Stimulated activated CD4-positive, alpha-beta T cell treated with anti-CD3 and anti-CD28 coated beads, Interleukin-15, amount 100 ng/mL, for 1 hour (primary cell): ENCODE measurements at places on chromosomes 12 and 14.

DNA sequence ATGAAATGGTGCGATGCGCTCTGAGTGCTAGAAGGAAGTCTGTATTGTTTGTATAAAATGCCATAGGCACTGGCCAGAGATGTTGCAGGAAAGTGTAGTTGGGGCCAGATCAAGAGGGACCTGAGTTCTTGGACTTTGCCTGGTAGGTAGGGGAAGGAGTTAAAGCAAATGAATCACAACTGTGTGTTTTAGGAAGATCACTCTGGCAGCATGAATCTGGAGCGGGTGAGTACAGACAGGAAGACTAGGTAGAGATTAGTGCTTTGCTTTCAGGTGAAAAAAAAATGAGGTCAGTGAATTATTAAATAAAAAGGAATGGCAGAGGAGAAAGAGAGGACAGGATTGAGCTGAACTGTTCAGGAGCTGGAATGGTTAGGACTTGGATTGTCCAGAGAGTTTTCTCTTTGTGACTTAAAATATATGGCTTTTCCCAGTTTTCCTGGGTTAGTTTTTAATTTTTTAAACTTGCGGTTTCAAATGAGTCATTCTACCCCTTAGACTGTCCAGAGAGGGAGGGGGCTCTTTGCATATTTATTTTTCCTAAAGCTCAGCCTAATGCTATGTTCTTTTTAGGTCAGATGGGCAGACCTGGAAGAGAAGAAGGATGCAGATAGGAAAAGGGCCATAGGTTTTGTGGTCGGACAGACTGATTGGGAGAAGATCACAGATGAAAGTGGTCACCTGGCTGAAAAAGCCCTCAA is 41.1 kb downstream of the PROX2 start:
- no peak for DNase-seq

- DNase-seq: no peak
These were observed 79.0 kb downstream of the SUDS3 start for GRCh38 chr12:118455327-118455726.

DNA sequence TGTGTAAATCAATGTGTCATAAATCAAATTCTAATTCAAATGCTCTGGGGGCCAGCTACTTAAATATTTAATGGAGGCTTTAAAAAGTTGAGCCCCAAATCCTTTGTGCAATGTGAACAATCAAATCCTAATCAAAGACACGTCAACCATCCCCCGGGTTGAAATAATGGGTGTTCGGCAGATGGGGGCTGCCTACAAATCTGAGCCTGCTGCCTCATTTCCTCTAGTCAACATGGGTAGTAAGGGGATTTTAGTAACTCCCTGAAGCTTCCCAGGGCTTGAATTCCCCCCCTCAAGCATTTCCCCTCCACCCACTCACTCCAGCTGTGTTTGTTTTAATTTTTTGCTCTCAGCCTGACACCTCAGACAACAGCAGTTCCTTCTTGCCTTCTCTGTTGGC is 37.8 kb downstream of the SRRM4 start:
- DNase-seq: no peak

GRCh38 chr14:27608377-27608776 is 1010.5 kb upstream of the NOVA1 start:
- no peak for DNase-seq

DNA sequence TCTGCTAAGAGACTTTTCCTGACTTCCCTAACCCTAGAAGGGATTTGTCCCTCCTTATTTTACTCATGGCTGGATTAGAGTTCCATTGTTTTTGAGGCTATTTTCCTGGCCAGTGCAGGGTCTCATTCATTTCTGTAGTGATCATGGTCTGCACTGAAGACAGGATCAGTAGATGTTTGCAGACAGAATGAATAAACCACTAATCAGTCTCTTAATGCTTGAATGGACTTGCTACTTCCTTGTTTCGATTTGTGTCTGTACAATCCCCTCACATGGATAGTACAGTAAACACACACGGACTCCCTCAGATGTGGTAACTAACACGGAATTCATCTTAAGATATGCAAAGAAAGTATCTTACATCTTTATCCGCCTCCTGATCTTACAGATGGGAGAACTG is 102.6 kb upstream of the PRB2 start:
- no peak for DNase-seq

GRCh38 chr14:103072595-103073366 is 11.2 kb upstream of the LBHD2 start:
- DNase-seq: no peak

GRCh38 chr14:71753126-71753830 is 179.0 kb upstream of the RGS6 start:
- peak; percentile 57 for DNase-seq

- no peak for DNase-seq
These were observed 82.6 kb downstream of the BBS10 start for GRCh38 chr12:76265424-76266180.

- no peak for DNase-seq
These were observed at the start of gene DDN for GRCh38 chr12:48999371-49000131. TSS of gene DDN (minus strand) at chr12:48999375. CDS start at chr12:48999287, 88 bp downstream.

DNA sequence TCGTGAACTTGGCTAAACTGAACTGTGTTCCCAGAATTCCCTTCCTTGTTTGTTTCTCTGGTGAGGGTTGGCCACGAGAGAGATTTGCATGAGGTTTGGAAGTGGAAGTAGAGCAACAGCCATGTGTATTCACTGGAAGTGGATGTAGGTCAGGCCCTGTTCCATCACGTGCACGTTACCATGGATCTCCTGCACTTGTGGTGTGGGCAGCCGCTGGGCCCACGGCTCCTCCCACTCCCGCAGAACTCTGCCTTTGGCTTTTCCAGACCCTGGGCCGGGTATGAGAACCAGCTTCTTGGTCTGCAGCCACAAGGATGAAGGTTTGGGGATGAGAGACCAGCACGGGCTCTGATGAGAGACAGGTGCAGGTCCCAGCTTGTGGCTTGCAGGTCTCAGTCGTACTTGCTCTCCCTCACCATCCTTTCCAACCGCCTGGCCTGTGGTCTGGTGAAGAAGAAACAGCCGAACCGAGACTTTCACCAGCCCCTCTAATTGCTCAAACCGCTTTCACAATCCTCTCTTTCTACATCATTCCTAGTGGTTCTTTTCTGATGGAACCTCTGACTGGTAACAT is 94.9 kb downstream of the DUSP16 start:
- DNase-seq: no peak

DNA sequence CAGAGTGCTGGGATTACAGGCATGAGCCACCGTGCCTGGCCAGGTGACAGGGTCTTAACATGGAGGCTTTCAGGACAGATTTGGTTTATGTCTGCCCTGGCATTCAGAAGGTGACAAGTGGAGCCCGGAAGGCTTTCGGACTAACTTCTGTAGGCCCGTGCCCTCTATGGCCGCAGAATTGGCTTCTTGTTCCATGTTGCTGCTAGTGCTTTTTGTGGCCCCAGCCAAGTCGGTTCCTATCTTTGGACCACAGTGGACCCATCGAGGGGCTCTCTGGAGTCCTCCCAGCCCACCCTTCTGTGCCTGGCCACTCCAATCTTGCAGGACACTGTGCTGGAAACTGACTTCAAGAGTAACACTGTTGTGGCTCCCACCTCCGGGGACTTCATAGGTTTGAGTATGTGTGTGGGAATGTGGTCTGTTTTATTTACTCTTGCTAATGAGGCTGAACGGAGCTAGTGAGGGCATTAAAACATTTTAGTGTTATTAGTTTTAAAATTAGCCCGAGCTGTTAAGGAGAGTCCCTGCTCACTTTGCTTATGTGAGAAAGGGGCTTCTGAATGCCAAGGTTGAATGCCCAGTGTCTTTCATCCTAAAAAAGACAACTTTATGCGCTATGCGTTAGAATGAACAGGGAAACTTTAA is 245.9 kb downstream of the CACNA1C start:
- DNase-seq: no peak

- DNase-seq: no peak
These were observed 1212.4 kb upstream of the TMEM132C start for GRCh38 chr12:127054531-127054930.

DNA sequence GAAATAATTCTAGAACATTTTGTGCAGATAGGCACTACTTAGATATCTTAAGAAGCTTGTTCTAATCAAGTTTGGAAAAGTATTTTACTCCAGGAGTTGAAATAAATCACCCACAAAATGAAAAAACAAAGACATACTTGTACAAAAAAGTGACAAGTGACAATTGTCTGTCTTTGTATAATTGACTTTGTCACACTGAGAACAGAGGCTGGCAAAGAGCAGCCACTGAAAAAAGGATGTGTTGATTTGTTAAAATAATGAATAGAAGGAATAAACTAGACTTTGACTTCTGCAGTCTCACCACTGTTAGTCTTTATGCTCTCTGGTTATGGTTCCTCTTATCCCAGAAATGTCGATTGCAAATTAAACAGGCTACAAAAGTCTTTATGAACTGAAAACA is 77.6 kb downstream of the PTPRR start:
- DNase-seq: no peak

GRCh38 chr12:7144414-7145120 is 14.4 kb downstream of the CLSTN3 start:
- no peak for DNase-seq

- DNase-seq: peak; percentile 99
These were observed at the start of gene SP1 for GRCh38 chr12:53380104-53380793. TSS of gene SP1 (plus strand) at chr12:53380176. CDS start at chr12:53380292, 116 bp downstream.

DNA sequence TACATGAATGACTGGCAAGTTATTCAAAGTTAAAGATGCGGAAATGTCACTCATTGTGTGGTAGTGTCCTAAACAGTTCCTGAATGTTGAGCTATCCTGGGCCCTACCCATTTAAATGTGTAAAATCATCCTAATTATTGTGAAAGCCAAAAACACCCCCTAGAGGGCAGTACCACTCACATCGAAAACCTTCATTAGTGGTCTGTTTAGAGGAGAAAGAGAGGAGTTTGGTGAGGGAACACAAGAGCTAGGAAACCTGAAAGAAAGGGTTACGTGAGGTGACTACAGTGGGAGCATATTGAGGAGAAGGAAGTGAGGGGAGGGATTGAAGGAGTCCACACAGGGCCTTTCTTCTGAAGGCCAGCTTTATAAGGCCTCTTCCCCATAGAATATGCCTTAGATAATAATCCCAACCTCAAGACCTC is 2.5 kb upstream of the TEP1 start:
- no peak for DNase-seq

- no peak for DNase-seq
These were observed 4.4 kb upstream of the WSB2 start for GRCh38 chr12:118065380-118065779.

DNA sequence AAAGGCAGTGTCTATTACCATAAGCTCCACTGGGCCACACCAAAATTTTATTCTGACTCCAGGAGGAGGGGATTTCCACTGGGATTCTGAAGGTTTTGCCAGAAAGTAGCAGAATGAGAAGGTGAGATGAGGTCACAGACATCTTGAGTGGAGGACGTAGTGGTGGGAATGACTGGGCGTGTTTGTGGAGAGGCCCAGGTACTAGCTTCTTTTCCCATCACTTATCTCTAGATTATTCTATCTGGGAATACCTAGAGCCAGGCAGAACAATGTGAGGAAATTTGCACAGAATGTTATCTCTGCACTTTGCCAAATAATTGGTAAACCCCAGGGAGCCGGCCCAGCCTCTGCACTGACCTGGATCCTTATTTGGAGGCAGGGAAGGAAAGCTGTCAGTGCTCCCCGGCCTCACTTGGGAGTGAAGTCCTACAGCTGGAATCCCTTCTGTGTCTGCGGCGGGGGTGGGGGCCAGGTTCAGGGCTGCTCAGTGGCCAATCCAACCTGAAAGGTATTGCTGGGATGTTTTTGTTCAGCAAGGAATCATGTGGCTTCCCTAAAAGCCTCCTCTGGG is 129.4 kb downstream of the C12orf75 start:
- DNase-seq: no peak

DNA sequence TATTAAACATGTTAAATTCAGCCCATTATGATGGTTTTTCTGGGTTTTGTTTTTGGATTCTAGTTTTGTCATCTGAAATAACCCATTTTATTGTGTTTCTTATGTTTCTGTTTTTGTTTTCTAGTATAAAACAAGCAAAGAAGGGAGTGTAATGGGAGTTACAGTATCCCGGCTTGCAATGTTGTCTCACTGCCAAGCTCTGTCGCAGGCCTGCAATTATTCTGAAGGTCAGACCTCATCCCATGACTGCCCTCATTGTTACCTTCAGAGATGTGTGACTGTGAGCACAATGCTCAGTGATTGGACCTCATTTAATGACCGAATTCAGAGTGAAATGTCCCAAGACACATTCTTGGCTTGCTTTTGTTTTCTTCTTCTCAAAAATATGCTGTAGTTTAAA is 73.0 kb upstream of the ATF1 start:
- DNase-seq: no peak

DNA sequence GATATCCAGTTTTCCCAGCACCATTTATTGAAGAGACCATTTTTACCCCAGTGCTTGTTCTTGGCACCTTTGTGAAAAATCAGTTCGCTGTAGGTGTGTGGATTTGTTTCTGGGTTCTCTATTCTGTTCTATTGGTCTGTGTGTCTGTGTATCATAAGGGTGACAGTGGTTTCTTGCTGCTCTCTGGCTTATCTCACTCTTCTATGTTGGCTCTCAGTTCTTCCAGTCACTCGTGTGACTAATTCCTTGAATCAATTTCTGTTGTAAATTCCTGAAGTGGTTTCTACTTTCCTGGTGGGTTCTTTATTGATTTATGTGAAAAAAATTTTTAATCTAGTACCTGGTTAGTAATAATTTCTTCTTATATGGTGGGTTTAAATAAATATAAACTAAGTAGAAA is 58.3 kb downstream of the OTOGL start:
- DNase-seq: no peak

- no peak for DNase-seq
These were observed 87.8 kb upstream of the ATXN7L3B start for GRCh38 chr12:74449872-74450271.

- DNase-seq: no peak
These were observed 28.2 kb downstream of the LTBP2 start for GRCh38 chr14:74583689-74584434.

GRCh38 chr12:51871918-51872688 is 15.8 kb upstream of the ANKRD33 start:
- DNase-seq: no peak

DNA sequence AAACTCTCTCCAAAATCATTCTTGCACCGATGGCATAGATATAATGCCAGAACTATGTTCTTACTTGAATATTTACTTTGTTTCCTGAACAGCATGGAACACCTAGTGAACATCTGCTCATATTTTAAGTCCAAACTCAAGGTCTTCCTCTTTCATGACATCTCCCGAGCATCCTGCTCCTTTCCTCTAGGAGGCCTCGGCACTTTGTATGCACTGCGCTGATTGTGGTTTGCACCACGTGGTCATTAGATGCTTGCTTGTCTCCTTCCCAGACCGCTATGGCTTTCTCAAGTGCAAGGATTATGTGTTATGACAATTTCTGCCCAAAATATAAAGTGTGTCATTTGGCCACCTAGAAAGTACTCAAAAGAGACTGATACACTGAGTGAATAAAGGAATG is 912.0 kb downstream of the GALC start:
- DNase-seq: no peak

DNA sequence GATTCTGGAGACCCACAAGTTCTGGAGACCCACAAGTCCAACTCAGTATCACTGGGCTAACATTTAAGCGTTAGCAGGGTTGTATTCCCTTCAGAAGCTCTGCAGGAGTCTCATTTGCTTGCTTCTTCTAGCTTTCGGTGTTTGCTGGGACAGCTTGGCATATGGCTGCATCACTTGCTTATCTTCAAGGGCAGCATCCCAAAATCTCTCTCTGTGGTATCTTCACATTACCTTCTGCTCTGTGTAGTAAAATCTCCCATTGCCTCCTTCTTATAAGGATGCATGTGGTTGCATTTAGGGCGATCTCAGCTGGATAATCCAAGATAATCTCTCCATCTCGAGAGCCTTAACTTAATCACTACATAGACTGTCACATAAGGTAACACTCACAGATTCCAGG is 7.3 kb upstream of the CNTN1 start:
- DNase-seq: no peak

GRCh38 chr14:51818748-51819380 is 41.5 kb upstream of the GNG2 start:
- DNase-seq: no peak
